ENCODE measurements at places on chromosomes 7 and 10.
A peak's percentile ranks its signal among the peaks of the same experiment; 100 is the strongest.

GRCh38 chr7:128233471-128233870 lies 7.6 kb upstream of the LEP start:
- no peak for DNase-seq

- DNase-seq: no peak
Measured at GRCh38 chr7:22920672-22921071, 93.3 kb downstream of the HYCC1 start.

- no peak for DNase-seq
Measured at GRCh38 chr7:27944643-27945042, 204.7 kb downstream of the TAX1BP1 start.

- no peak for DNase-seq
Measured at GRCh38 chr7:69868921-69869320, 270.6 kb downstream of the AUTS2 start.

GRCh38 chr7:37832194-37832593 lies 16.2 kb upstream of the NME8 start:
- no peak for DNase-seq

DNA sequence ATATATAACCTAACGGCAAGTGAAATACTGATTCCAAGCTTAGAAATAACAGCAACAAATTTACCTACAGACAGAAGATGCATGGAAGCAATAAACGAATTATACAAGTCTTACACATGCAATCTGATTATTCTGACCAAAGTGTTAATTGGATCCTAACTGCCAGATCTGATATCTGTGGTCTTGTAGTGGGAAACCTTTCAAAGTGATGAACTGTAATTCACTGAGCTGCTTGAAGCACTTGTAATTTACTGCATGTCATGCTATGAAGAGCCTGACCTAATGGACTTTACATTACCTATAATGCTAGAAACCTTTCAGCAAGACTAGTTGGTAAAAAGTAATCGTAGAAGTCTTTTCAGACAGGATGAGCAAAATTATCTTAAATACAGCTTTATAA lies 205.6 kb downstream of the FOXP2 start:
- DNase-seq: peak; percentile 18

DNA sequence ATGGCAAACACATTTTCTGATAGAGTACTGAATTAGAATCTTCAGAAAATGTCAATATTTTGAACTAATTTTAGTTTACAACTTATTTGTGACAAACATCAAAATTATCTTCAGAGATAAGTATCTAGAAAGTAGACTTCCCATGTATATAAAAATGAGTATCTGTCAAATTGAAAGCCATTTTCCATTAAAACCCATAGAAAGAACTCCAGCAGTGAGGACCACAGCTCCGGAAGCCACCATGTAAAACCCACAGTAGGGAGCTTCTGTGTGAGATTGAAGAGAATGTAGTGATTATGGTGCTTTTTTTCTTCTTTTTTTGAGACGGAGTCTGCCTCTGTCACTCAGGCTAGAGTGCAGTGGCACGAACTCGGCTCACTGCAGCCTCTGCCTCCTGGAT lies 687.0 kb downstream of the TYW1 start:
- no peak for DNase-seq

GRCh38 chr10:25557136-25557535 lies 376.9 kb upstream of the MYO3A start:
- DNase-seq: no peak

DNA sequence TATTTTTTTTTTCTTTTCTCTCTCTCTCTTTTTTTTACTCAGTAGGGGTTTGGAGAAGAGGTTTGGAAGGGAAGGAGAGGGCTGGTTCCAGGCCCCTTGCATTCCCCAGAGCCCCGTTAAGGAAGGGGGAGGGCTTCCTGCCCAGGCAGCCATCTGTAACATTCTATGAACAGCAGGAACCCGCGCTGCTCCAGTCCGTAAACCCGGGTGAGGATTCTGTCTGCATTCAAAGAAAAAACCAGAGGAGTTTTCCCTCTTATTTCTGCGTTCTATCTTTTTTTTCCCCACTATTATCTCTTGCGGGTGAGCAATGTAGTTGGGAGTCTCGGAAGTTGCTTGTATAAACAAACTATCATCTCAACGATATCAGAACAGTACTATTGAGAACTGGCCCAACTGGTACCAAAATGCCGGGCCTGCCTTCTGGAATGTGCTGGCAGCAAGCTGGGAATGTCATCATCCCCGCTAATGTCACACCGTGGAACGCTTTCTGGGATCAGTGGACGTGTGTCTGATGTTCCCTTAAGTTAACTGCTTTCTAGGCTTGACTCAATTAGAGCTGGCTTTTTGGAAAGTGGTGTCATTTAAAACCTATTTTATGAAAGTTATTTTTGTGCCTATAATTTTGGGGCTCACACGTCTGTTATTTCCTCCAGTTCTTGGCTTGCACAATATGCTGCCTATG lies 153.1 kb upstream of the MEOX2 start:
- peak; percentile 67 for DNase-seq
